ENCODE measurements at places on chromosomes 3 and 15.

DNA sequence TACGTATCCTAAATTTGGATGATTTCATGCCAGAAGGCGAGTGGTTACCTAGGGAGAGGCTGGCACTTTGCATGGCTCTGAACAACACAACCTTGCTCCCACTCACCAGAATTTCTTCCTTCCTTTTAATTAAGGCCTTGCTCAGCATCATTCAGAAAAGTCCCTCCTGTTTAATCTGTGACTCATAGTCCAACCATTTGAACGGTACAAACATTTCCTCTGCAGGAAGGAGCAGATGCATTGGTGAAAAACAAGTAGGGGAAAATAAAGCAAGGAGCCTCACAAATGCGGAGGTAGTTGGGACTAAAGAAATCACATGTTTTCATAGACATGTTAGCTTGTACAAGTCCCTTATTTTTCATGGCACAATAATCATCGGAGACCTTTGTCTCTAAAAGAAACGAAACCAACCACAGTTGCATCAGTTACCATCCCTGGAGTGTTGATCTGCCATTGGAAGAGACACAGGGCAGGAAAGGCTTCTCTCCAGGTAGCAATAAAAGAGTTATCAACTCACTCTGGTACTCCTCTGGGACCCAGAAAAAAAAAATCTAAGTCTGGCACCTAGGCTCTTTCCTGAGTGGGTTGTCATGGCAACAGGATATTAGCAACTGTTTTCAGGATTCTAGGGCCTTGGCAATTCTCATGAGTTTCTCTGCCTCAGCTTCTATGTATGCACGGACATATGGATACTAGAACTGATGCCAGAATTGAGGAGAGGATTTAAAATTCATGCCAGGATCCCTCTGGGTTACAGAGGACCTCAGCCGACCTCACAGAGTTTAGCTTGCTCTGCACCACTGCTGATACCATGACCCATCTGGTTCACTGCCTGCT lies 255.4 kb upstream of the ARPP21 start:
- DNase-seq, result no peak

GRCh38 chr15:97679106-97679688 lies 281.3 kb upstream of the ARRDC4 start:
- DNase-seq, result no peak

GRCh38 chr15:86231864-86232721 lies 152.4 kb downstream of the AGBL1 start:
- DNase-seq, result no peak

DNA sequence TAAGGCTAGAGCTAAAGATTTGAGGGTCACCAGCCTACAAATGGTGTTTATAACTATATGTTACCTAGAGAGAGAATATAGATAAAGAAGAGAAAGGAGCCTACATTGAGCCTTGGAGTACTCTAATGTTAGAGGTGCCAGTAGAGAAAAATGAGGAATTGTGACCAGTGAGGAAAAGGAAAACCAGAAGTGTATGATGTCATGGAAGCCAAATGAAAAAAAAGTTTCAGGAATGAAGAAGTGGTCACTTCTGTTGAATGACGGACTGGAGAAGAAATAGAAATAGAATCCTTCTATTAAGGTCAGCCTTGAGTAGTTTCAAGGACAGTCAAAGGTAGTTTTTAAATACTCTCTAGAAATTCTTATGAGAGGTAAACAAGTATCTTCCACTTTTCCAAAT lies 51.2 kb upstream of the MLF1 start:
- DNase-seq, result no peak

DNA sequence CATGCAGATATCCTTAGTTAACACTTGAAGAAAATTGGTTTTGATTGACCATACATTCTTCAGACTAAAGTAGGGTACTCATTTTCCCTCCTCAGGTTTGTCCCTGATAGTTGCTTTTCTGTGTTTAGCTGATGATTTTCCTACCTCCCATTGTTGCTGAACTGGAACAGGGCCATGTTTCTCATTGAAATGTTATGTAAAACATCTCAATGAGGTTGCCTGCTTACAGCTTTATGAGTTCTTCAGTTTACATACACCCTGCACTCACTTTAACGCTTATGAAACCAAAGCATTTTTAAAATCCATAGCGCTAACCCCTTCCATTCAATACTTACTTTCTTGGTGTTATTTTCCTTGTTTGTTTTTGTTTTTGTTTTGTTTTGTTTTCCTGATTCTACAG lies 61.9 kb downstream of the HMG20A start:
- no peak for DNase-seq

DNA sequence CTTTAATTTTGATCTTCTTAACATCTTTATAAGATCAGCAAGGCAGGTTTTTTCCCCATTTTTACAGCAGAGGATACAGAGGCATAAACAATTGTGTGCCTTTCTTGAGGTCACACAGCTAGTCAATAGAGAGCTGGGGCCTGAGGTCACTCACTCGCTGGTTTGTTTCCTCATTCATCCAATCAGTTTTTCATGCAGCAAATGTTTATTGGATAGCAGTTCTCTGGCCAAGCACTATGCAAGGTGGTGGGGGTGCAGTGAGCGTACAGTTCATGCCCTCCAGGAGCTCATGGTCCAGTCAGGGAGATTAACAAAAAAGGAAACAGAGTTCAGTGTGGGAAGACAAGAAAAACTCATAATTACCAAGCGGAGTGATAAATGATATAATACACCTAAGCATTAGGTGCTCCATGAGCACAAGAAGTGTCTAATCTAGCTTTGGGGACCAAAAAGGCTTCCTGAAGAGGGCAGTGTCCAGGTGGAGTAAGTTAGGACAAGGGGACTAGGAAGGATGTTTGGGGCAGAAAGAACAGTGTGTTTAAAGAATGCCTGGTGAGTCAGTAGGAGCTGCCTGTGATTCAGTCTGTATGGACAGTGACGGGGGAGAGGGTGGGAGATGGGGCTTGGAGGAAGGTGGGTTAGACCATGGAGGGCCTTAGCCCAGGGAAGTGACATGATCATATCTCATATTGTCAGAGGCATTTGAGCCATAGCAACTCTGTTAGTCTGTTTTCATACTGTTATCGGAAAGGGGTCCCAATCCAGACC lies 29.3 kb downstream of the MAP2K5 start:
- DNase-seq, result no peak

Measured in stimulated activated CD8-positive, alpha-beta memory T cell treated with anti-CD3 and anti-CD28 coated beads, Interleukin-4, amount 100 ng/mL, for 4 hours (primary cell).